ENCODE measurements at places on chromosomes 13 and 19.
A peak's percentile ranks its signal among the peaks of the same experiment; 100 is the strongest.

DNA sequence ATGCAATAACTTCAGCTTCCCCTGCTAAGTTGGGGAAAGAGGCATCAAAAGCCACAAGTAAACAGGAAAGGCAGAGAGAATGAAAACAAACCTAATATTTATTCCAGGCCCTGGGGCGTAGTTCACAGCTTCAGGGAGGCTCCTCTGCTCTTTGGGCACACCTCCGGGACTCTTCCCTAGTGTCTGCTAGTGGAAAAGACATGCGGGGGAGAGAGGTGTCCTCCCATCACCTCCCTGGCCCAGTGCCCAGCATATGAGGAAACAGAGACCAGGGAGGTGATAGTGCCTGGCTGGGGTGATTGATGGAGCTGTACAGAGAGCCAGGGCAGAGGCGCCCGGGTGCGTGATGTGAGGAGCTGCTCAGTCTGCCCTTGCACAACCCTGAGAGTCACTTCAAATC is 71.0 kb downstream of the RASL11A start:
- no peak for DNase-seq

DNA sequence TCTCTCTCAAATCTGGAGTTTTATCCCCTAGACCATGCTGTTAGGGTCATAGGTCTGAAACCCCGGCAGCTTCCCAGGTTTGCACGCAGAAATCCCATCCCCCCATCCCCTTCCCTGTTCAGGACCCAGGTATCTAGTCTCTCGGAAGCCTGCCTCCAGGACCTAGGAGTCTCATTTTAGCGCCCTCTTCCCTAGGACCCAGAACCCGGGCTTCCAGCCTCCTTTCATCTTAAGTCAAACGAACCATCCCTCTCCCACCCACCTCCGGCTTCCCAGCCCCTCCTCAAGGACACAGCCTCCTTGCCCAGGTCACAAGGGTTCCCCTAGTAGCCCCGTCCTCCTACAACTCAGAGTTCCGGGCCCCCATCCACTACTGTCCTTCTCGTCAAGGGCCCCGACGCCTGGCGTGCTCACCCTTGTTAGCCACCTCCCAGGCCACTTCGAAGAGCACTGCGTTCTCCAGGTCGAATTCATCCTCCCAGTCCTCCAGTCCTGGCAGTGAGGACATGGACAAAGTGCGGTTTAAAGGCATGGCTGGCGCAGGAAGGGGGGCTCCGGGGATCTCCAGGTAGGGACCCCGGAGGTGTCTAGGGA is 431 bp downstream of the GYS1 start:
- DNase-seq: no peak

GRCh38 chr19:40006273-40006691 is 9.4 kb downstream of the ZNF546 start:
- DNase-seq: no peak

GRCh38 chr19:41860419-41861115 is 512 bp downstream of the RPS19 start:
- no peak for DNase-seq

DNA sequence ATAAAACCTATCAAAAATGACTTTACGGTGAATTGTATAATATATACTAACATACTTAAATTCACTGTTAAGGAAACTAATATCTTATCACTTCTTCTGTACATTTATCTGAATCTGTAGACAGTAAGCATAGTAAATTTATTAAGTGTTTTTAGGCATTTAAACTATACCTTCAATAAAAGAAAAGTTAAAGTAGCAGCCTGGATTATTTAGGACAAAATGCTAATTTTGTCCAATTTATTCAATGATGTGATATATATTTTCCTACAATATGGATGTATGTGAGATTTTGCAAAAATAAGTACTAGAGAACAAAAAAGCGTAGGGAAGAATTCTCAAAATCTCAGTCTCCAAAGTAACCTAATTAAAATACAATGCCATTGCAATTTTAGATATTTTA is 299.9 kb downstream of the GPC5 start:
- no peak for DNase-seq

- no peak for DNase-seq
These were observed 110.3 kb downstream of the NALCN start for GRCh38 chr13:101305981-101306411.

- DNase-seq: no peak
These were observed 125.2 kb downstream of the FGF9 start for GRCh38 chr13:21796066-21796465.

- DNase-seq: no peak
These were observed 102.0 kb downstream of the DCLK1 start for GRCh38 chr13:36029166-36029565.

- DNase-seq: peak; percentile 63
These were observed 801 bp downstream of the KCTD12 start for GRCh38 chr13:76885203-76886004.

DNA sequence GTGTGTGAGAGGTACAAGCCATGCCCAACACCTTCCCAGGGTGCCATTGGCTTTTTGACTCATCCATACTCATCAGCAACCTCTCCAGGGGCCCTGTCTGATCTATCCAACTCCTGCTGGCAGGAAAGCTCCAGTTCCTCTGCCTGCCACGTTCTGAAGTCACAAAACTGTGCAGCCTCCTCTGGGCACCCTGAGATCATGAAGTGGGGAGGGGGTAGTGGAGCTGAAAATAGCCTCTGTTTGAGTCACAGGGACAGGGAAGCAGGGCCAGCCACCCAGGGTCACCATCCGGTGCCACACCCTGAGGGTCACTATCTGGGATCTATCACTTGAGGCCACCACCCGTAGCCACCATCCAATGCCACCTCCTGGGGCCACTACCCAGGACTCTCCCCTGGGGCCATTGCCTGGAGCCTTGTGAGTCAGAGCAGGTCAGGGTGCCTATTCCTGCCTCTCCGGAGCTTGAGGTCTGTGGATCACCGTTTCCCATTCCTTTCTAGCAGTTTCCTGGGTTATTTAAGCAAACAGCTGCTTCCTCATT is 172.1 kb downstream of the NUFIP1 start:
- no peak for DNase-seq

- DNase-seq: peak; percentile 73
These were observed 41.2 kb upstream of the USPL1 start for GRCh38 chr13:30576528-30576927.
